ENCODE measurements at places on chromosomes 7 and 10. TPM values are rescaled to one million over a fixed set of nuclear protein-coding genes. Genes with fewer than 3 reads are reported as not detected.

DNA sequence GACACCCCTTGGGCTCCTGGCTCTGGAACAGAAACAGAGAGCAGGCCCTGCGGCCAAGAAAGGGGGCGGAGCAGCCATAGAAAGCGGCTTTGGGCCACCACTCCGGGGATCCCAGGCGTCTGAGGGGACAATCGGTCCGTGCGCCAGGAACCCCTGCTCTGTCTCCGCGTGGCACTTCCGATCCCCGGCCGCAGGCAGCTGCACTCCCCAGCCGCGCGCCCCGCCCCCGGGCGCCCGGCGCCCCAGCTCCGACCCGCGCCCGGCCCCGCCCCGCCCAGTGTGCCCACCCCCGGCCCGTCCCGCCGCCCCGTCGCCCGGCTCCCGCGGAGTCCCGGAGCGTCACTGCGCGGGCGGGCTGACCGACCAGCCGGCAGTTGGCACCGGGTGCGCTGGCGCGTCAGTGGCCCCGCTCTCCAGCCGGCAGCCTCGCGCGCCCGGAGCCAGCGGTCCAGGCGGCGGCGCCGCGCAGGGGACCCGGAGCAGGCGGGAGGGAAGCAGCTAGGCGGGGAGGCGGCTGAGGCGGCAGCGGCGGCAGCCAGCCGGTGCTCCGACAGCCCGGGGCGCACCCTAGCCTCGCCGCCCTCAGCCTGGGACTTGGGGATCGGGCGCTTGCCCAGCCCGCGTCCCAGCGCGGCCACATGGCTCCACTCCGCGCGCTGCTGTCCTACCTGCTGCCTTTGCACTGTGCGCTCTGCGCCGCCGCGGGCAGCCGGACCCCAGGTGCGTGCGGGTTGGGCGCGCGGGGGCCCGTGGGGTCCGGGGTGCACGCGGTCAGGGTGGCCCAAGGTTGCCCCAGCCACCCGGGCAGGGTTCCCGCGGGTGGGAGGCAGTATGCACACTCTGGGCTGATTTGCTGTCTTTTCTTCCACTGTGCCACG, at the start of gene ADAMTS14:
ADAMTS14 (plus strand) TSS at position 342 of the 878 bp plus-strand sequence; CDS start at position 639, 297 bp downstream.
- DNase-seq = peak; percentile 43

DNA sequence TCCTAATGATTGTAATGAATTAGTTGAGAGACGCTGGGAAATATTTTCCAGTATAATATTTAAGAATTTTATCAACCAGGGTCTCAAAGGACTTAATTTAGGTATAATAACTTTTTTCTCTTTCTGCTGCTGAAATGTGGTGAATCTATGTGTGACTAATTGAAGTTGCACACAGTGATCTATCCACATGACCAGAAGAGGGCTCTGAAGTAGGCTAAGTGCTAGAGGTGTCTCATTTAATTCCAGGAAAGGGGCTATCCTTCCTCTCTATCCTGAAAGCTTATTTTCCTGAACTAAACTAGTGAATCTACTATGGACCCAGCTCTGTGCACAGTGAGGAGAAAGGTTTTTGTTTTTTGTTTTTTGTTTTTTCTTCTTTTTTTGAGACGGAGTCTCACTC, 294.4 kb upstream of the MYO3A start:
- no peak for DNase-seq

DNA sequence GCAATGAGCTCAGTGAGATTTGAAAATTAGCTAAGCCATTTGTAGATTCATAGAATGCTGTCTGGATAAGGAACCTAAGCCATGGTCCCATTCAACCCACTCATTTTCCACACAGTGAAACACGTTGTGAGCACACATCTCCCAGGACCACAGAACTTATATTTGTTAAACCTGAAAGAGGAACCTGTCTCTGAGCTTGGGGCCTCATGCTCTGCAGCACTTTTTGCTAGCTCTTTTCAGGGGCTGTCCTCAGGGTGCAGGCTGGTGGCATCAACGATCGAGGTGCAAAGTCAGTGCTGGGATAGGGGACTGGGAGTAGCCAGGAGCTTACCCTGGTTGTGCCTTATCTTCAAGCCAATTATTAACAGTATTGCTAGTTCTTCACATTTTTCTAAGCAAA, 11.9 kb downstream of the HECW1 start:
- no peak for DNase-seq

DNA sequence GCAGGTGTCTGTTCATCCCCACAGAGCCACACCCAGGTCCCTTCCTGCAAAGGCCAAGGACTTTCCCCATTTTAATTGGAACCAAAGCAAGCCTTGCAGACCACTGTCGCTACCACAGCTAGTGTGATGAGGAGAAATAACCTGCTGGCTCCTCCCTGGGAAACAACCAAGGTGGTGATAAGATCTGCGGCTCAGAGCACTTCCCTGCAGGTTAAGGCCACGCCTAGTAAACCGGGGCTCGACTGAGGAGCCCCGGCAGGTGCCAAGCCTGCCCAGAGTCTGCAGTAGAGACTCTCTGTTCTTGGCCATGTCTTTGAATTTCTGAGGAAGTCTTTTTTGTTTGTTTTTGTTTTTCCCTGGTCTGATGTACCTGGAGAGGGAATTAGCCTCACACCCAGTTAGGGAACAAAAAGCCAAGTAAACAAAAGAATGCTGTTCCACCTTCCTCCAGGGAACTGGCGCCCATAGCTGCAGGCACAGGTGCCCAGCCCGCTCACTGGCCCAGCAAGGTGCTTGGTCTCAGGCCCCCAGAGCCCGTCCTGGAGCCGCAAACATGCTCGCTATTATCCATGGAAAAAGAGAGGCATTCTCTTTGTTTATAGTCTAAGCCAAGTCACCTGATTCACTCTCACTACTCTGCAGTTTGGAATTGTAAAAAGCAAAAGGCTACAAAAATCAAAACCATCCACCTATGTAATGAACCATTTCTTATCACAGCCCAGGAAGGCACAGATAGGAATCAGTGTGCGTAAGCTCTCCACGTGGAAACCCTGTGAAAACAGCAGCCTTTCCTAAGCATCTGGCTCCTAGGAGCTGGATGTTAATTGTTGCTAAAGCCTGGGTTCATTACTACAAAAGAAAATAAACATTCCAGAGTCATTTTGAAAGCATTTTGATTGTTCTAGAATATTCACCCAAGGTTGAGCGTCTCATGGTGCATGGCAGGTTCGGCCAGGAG, 2.7 kb downstream of the GPR146 start:
- no peak for DNase-seq

- peak; percentile 31 for DNase-seq
Observed at GRCh38 chr7:107725138-107725740, 18.7 kb upstream of the CBLL1 start.

DNA sequence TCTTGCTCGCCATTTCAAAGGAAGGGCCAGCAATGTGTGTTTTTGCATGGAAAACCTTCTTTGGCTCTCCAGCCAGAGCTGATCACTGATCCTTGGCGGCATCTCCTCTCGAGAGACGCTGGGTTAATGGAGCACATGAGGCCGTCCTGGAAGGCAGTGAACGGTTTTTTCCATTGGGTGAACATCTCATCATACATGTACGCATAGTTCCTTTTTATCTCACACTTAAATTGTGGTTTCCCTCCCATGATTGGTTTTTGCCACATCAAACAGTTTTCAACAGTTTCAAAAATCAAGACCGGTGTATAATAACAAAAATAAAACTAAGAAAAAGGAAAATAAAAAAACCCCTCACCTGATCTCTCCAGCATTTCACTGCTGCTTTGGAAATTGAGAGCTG, 276.4 kb downstream of the TCF7L2 start:
- DNase-seq = no peak

PRSS37 gene
- not detected for total RNA-seq

DNA sequence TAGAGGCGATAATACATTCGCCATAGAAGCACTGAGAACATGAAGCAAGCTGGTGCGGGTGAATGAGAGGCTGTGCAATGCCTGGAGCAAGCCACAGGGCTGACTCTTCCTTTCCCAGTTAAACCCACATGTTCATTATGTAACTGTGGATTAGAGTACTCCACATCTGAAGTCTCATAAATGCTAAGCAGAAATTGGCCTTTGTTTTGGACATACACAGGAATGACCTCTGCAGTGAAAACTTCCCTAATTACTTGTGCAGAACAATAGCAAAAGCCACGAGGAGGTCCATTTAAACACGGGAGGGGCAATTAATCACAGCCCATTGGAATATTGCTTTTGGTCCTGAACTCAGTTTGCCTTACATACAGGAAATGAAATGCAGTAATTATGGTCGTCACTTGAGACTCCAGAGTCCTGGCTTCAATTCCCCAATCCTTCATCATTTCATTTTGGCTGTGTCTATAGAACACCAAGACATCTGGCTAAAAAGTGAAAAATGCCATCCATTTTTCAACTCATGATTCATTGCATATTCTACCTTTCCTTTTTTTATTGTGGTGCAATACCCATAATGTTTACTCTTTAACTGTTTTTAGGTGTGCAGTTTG, 78.7 kb upstream of the CXCL12 start:
- no peak for DNase-seq

- no peak for DNase-seq
Observed at GRCh38 chr7:144027974-144028373, 20.8 kb upstream of the OR2A5 start.

DNA sequence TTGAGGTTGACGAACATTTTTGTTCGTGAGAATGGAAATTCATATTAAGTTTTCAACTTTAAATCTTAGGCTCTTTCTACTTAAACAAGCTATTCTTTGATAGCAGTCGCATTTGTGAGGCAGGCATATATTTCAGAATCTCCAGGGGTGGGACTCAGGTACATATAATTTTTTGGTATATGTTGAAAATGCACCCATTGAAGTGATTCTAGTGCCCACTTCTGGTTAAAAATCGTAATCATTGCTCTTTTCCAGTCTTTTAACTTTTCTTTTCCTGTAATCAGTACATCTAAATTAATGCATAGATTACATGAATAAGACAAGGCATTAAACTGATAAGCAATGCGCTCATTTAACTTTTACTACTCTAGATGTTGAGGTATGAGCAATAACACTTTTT, 67.8 kb downstream of the ZNRF2 start:
- no peak for DNase-seq

DNA sequence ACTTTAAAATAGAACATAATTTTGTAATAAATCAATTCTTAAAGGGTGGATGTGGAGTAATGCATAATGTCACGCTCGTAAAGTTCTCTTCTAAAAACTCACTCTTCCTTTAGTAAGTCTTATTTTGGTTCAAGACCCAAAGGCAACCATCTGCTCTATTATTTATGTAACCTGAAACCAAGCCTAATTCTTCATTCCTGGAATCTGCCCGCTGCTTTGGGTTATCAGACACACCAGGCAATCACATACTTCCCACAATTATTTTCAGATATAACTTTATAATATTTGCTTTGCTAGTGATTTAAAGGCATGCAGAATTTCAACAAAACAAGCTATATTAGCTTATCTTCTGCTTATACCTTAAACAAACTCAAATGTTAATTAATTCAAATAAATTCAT, 39.0 kb downstream of the RAB11FIP2 start:
- no peak for DNase-seq

DNA sequence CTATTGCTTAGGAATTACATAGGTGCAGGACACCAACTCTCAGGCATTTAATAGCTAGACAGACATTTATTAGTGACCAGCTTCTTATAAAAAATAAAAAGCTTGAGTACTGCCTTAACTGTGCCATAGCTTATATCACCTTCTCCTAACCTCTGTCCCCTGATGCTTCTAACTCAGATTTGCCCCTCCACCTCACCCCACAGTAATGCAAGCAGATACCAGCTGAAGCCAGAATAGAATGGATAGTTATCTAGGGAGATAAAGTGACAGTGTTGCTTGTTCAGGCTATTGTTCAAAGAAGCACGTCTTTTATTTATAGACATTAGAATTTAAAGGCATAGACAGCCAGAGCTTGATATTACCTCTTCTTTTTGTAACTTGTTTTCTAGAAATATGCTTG, 99.6 kb upstream of the GLCCI1 start:
- DNase-seq = no peak

DNA sequence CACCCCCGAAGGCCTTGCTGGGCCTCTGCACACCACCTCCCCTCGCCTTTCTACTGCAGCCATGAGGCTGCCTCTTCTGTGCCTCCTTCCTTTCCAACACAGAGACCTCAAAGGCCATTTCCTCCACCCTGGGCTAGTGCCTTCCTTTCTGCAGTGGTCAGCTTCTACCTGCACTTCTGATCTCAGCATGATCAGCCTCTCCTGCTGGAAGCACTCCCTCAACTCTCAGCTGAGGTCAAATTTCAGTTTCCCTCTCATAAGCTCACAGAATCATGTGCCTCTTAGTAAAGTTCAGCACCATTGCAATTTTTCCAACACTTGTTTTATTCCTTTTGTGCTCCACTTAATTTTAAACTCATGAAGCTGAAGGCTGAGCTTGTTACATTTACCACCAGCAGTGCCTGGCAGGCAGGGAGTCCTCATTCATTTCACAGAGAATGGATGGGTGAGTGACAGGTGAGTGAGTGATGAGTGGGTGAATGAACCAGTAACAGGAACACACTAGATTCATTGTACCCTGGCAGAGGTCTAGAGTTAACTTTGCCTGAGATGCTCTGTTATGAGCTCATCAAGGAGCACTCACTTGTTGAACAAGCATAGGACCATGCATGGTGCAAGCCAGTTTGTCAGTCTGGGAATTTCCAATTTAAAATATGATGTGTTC, 124.0 kb upstream of the PRSS58 start:
- peak; percentile 47 for DNase-seq

- peak; percentile 58 for DNase-seq
Observed at GRCh38 chr7:130008941-130009847, 42.0 kb downstream of the ZC3HC1 start.

DNA sequence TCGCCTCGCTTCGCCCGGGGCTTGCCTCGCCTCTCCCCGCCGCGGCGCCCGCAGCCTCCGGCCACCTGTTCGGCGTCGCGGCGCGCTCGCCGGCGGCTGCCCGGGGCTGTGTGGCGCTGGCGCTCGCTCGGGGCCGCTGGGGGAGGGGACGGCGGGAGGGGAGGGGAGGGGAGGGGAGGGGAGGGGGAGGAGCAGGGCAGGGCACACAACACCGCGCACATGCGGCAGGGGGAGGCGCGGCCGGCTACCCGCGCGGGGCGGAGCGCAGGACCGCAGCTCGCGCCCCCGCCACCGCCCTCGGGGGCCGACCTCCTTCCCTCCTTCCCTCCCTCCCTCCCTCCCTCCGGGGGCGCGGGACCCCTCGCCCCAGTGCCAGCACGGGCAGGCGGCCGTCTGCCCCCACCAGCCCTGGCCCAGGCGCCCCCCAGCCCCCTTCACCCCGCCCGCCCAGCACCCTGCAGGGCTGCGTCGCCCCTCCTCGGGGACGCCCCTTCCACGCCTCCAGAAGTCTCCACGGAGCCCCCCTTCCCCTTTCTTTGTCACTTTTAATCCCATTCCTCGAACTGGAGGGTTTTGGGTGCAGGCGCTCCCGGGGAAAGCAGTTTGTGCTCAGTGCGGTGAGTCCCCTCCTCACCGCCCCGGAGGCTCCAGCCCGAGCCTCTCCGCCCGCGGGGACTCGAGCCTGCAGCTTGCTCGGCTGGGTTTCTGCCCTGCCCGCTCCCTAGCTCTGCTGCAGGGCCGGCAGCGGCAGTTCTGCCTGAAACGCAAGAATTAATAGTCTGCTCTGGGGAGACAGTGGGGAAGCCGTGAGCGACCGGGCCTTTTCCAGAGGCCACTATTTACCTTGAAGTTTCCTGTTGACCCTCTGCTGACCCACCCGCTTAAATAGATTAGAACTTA, at the start of gene PARD3:
PARD3 (minus strand) TSS at position 112 of the 900 bp plus-strand sequence. CDS start 301 bp downstream, outside the sequence.
- DNase-seq = peak; percentile 60

CYP3A7 gene
- not detected for total RNA-seq

Measured in Caki2 (cell line).